T-helper 9 cell (primary cell): ENCODE measurements at places on chromosomes 2 and 18.

DNA sequence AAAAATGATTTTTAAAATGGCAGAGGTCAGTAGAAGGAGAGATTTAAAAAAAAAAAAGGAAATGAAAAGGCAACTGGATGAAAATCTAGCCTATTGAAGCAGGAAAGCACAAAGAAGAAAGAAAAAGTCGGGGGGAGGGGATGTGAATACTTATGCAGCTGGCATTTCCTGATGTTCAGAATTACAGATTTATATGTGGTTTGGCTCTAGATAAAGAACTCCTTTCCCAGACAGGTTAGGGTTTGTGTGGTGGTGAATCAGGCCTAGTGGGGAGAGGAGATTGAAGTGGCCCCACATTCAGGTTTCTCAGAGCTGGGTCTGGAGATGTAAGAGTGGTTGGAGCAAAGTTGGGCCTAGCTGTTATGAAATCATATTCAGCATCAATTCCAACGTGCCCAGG lies 394.4 kb downstream of the FIGN start:
- no peak for DNase-seq

DNA sequence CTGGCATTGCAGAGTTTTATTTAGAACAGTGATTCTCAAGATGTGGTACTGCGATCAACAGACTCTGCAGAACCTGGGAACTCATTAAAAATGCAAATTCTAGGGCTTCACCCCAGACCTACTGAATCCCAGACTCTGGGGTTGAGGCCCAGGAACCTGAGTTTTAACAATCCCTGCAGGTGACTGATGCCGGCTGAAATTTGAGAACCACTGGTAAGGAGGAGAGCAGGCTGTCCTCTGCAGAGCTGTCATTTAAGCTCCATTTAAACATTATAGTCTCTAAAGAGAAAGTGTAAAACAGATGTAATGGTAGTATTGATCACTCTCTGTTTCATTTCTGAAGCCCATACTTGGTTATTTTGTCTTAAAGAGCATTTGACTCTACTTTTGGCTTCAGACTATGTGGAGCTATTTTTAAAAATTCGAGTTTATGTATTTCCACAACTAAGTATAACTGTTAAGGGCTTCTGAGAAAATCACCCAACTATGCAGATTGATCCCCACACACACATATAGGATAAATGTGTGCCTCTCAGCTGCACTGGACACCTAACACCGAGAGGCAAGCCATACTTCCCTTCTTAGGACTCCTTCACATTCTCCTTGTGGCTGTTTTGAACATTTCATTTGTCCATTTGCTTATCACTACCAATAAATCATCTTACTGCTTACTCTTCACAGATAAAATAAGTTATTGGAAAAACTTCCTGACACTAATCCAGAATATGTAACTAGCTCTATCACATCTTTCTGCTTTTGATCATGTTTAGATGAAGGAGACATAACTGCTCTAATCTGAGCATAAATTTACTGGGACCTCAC lies 487.5 kb downstream of the DLGAP1 start:
- no peak for DNase-seq

GRCh38 chr18:33837191-33837590 lies 259.2 kb downstream of the ASXL3 start:
- DNase-seq, result no peak

GRCh38 chr18:51429644-51430043 lies 232.2 kb upstream of the MEX3C start:
- DNase-seq, result no peak

DNA sequence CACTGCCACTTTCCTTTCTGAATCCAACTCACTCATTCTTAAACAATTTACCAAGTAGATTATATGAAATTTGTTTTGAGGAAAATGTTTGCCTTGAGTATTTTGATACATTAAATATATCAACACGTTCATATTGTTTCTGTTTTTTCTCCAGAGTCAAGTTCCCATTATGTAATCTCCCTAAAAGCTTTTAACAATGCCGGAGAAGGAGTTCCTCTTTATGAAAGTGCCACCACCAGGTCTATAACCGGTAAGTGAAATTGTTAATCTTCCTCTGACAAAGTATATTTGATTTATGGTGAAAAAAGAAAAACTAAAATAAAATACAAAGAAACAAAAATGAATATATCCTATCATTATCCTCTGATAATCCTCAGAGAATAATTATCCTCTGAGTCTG lies 838.6 kb downstream of the MBD2 start:
- DNase-seq, result no peak

DNA sequence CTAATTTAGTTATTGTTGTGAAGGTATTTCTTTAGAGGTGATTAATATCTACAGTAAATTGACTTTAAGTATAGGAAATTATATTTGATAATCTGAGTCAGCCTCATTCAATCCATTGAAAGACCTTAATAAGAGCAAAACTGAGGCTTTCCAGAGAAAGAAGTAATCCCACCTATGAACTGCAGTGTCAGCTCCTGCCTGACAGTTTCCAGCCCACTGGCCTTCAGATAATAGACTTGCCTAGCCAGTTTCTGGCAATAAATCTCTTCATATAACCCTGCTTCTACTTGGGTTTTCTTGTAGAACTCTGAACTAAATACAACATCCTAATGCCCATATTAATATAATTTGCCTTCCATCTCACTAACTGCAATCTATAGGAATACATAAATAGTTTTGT lies 437.9 kb upstream of the UBE2E3 start:
- DNase-seq, result no peak

DNA sequence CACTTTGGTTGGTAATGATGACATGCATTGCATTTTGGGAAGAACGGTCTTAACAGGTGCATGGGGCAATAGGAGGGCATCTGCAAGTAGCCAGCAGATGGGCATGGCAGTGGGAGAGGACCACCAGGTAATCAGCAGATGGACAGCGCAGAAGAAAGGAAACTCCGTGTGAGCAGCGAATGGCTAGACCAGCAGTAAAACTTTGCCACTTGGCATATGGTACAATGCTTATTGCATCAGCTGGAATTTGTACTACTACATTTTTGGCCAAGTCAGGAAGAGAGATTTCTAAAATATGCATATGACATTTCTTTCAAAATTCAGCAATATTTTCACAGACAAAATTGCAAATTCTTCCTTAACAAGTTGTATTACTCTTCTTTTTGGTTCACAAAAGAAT lies 768.5 kb downstream of the LRP1B start:
- DNase-seq, result no peak

DNA sequence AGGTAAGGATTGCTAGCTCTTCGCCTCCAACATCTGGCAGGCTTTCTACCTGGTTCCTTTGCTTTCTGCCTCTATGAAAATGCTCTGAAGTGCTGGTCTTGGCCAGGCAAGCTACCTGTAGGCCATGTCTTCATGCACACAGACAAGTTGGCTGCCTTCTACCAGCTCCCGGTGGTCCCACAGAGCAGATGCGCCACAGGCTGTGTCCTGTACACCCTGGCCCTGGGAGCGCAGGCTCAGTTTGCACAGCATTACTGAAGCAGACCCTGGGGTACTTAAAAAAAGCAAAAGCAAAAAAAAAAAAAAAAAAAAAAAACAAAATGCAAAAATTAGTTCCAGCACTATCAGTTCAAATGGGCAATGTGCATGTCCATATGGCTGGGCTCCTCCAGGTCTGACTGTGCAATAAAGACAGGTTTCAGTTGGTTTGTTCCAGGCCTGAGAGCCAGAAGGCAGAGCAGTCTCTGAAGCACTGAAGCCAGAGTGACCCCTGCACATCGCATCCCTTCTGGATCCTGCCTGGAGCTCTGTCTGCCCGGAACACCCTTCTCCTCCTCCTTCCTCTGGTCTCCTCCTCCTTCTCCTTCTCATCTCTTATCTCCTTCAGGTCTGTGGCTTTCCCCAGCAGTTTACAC lies 288.0 kb upstream of the REV1 start:
- DNase-seq, result no peak
